ENCODE measurements at places on chromosomes 5 and 9. TPM values are rescaled to one million over a fixed set of nuclear protein-coding genes. Genes with fewer than 3 reads are reported as not detected.

- no peak for DNase-seq
These were observed 100.6 kb upstream of the IER5L start for GRCh38 chr9:129278391-129279237.

DNA sequence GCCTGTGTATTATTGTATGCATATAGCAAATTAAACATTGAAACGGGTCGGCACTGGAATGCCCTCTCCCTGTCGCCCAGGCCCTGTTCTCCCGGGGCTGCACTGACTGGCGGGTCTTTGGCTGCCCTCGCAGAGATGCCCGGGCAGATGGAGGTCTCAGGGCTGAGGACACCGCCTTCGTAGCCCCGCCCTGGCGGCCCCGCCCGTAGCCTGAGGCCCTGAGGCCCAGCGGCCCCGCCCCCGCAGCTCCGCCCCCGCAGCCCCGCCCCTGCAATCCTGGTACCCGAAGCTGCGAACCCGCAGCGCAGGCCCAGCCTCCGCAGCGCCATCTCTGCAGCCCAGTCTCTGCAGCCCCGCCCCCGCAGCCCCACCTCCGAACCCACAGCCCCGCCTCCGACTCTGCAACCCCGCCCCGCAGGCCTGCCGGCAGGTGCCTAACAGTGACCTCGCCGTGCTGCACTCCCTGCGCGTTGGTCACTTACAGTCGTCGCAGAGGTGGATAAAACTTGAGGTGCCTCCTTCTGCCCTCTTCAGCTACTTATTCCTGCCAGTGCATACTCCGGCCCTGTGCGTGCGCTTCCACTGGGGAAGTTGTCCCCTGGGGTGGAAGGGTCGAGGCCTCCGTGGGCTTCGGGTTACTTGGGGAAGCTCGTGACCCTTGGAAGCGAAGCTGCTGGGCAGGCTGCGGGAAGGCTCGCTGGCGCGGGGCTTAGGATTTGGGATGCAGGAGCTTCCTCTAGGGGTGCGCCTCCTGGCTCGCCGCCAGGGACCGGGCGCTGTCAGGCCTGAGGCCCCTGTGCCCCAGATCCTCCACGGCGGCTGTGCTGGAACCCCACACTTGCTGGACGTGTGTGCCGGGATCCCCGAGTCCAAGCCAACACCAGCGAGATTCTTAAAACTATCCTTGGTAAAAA is 72.3 kb downstream of the ICE1 start:
- peak; percentile 83 for DNase-seq

GRCh38 chr5:143513720-143514119 is 110.2 kb upstream of the NR3C1 start:
- no peak for DNase-seq

GRCh38 chr9:33677961-33678360 is 117.4 kb upstream of the PRSS3 start:
- no peak for DNase-seq

Gene GPR150
- 0.26 TPM for total RNA-seq

Gene PDE8B
- not detected for total RNA-seq

Measured in CD8-positive, alpha-beta memory T cell (primary cell).